ENCODE measurements at places on chromosomes 5 and 9.

DNA sequence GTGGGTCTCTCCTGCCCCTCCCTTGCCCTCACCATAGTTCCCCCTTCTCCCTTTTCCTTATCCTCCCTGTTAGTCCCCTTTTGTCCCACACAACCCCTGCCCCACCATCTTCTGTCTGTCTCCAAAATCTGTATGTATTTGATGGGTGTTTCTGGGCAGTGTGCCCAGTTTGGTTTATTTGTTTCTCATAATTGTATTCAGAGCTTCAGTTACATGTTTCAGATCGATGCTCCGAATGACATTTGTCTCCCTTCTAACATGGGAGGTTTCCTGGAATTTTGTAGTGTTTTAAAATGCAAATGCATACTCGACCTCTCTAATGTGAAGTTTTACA is 22.2 kb downstream of the FBXL7 start:
- no peak for ATAC-seq

GRCh38 chr9:2192356-2192979 is 177.3 kb downstream of the SMARCA2 start:
- no peak for ATAC-seq

GRCh38 chr5:61371474-61371873 is 39.4 kb downstream of the ZSWIM6 start:
- ATAC-seq: no peak

DNA sequence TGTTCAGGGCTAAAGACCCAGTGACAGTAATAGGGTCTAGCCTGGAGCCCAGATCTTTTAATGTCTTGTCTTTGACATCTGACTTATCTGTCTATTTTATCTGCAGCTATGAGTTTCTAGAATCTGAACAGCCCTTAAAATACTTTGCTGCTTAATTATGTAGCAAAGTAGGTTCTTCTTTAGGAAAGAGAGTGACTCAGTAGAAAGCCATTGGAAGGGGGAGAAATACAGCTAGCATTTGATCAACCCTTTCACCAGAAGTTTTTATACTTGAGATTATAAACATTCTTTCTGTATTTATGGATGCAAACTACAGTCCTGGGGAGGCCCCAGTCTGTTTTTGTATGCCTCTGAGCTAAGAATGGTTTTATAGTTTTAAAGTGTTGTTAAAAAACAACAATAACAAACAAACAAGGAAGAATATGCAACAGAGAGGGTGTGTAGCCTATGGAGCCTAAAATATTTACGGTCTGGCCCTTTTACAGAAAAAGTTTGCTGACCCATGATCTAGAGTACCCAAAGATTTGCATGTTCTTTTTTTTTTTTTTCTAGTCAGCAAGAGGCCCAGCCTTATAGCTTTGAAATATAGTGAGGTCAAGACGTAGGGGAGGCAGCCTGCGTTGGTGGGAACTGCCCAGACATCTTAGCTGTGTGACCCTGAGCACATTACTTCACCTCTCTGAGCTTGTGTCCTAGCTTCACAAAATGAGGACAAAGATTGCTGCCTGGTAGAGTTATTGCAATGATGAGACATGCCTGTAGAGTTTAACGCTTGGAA is 9.7 kb downstream of the GSN start:
- ATAC-seq: no peak

DNA sequence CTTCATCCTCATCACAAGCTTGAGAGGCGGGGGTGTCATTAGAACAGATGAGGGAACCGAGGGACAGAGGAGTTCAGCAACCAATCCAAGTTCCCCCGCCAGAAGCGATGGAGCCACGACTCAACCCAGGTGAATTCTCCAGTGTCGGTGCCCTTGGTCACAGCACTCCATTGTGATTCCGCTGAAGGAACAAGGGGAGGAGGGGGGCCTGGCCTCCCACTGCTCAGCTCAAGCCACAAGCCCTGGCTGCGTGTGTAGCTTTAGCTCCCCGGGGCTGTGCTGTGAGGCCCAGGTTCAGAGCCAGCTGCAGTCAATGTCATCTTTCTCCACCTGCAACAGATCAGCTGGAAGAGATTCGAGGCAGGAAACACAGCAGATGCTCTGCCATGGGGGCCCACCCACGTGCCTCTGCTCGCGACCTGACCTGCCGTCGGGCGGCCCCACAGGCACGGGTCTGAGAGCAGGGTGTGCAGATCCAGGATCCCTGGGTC is 72.6 kb downstream of the GTF3C4 start:
- ATAC-seq: no peak

- ATAC-seq: no peak
Observed at GRCh38 chr5:126472538-126472889, 49.3 kb downstream of the GRAMD2B start.

DNA sequence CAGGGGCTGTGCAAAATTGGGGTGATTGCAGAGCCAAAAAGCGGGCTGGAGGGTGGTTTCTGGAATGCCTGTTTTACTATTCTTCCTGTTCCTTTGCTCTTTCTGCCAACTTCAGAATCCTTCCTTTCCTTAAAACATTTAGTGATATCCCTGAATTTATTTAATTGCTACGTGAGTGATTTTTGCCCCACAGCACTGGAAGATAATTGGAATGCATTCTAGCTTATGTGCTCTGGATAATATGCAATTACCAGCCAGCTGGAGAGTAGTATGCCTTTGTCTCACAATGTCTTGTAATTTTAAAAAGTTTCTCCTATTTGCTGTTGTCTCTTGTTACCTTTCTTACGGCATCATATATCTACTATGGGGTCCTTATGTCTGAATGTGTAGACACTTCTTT is 115.8 kb downstream of the SMARCA2 start:
- ATAC-seq: no peak

DNA sequence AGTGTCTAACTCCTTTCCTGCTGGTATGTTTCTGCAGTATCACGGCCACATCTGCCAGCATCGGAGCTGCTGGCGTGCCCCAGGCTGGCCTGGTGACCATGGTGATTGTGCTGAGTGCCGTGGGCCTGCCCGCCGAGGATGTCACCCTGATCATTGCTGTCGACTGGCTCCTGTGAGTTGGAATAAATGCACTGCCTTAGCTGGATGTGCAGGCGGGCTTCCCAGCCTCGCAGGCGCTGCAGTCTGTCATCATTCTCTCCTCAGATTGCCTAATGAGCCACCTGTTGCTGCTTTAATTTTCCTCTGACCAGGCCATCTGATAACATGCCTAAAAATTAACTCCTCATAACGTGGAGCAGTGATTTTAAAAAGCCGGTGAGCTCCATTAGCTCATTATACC is 79.1 kb upstream of the PLPP6 start:
- no peak for ATAC-seq
